Naive B cell (primary cell): ENCODE measurements at places on chromosomes 11 and 22.

- no peak for DNase-seq
Measured at GRCh38 chr11:69097263-69097662, 48.5 kb downstream of the TPCN2 start.

GRCh38 chr22:50271519-50271970 is 1.4 kb upstream of the MAPK11 start:
- DNase-seq: peak; percentile 45

GRCh38 chr22:24067587-24068376 is 56.7 kb downstream of the CABIN1 start:
- DNase-seq: no peak

GRCh38 chr22:35197886-35198285 is 59.4 kb upstream of the HMGXB4 start:
- DNase-seq: no peak

- no peak for DNase-seq
Measured at GRCh38 chr11:121571506-121571905, 118.7 kb upstream of the SORL1-AS1 start.

DNA sequence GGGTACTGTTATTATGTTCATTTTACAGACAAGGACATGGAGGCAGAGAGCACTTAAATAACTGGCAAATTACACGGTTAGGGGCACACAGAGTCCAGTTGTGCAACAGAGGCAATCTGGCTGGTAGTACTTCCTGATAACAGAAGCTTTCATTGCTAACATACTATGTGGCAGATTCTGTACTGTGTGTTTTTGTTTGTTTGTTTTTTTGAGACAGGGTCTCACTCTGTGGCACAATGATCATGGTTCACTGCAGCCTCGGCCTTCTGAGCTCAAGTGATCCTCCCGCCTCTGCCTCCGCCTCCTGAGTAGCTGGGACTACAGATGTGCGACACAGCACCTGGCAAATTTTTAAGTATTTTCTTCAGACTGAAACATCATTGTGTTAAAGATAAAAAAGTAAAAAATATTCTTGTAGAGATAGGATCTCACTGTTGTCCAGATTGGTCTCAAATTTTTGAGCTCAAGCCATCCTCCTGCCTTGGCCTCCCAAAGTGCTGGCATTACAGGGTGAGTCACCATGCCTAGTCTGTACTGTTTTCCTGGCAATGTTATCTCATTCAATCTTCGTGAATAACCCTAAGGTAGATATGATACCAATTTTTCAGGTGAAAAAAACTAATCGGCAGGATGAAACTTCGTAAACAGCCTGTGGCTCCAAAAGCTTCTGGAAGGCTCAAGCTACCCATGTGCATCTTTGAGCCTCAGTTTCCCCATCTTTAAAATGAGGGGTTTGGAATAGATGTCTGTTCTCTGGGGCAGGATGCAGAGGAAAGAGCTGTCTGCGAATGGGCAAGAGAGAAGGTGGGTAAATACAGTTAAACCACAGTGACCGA is 921 bp upstream of the NUCB2 start:
- no peak for DNase-seq

- DNase-seq: no peak
Measured at GRCh38 chr11:118884875-118885274, 1.2 kb downstream of the CXCR5 start.

GRCh38 chr11:19355601-19356000 is 114.9 kb upstream of the E2F8 start:
- DNase-seq: no peak

DNA sequence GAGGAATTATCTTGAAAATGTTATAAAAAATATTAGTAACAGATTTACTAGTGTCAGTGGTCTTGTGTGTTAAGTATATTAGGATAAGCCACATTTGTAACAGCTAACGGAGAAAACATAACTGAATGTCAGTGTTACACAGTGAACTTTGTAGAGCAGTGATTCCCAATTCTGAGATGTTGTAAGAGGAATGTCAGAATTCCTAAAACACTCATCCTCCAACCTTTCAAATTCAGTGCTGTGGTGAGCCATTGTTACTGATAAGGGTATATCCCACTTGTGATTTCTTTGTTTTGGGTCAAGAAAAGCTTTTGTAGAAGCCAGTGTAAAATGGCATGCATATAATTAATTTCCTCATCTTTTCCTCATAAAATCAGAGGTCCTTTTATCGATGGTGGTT is 61.9 kb downstream of the ARHGEF12 start:
- no peak for DNase-seq

DNA sequence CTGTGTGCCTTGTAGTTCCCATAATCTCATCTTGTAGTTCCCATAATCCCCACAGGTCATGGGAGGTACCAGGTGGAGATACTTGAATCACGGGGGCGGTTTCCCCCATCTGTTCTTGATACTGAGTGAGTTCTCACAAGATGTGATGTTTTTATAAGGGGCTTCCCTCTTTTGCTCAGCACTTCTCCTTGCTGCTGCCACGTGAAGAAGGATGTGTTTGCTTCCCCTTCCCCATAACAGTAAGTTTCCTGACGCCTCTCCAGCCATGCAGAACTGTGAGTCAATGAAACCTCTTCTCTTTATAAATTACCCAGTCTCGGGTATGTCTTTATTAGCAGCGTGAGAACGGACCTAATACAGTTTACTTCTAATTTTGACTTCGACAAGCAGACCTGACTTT is 14.0 kb upstream of the SMIM38 start:
- DNase-seq: no peak

GRCh38 chr11:73029403-73029802 is 112.7 kb downstream of the FCHSD2 start:
- no peak for DNase-seq

DNA sequence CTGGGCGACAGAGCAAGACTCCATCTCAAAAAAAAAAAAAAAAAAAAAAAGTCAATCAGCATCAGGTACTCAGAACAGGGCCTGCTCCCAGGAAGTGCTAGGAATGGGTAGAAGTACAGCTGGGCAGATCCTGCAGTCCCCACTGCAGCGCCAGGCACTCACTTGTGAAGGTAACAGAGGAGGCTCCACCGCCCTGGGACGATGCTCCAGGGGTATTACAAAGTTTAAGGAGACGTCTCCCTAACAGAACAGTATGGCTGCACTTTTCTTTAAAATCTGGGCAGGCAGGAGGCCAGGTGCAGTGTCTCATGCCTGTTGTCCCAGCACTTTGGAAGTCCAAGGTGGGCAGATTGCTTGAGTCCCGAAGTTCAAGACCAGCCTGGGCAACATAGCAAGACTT is 1449.0 kb downstream of the BRD1 start:
- no peak for DNase-seq

DNA sequence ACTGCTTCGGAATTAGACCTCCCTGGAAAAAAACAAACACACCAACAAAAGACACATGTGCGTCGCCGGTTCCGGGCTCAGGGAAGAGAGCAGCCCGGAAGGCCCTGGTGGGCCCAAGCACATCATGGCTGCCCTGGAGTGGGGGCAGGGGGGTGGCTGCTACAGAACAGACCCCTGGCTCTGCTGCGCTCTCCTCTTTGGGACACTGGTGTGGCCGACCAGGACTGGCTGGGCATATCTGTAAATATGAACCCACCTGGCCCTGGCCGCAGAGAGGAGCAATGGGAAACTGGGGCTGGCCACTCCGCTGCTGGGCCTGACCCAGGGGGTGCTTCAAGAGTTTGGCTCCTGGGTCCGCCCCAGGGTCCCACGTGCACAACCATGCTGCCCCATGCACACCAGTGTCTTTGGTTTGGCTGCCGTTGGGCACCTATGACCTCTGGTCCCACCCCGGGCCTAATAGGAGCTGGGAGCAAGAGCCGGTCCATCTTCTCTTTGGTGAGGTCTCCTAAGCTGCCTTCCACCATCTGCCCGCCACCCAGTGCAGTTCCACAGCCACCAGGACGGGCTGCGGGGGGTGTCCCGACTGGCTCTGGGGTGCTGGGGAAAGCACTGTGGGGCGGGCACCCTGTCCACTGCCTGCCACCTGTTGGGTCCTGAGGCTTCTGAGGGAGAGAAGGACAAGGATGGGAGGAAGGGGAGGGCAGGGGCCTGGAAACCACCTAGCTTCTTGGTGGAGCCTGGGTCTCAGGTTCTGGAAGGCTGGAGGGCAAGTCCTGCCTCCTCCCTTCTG is 30.1 kb downstream of the PPM1F start:
- no peak for DNase-seq

- no peak for DNase-seq
Measured at GRCh38 chr22:29831958-29832357, 6.1 kb downstream of the ASCC2 start.

- no peak for DNase-seq
Measured at GRCh38 chr11:128941573-128942271, 949 bp downstream of the TP53AIP1 start.
